Smooth muscle cell of trachea (primary cell): ENCODE measurements at places on chromosomes 7 and 10. TPM values are rescaled to one million over a fixed set of nuclear protein-coding genes. Genes with fewer than 3 reads are reported as not detected.

The HACD1 gene
- 18.2 and 20.2 TPM in 2 replicates for total RNA-seq

The CYP26A1 gene
- not detected in 2 replicates for total RNA-seq

The NRCAM gene
- total RNA-seq = 0.50 and 1.5 TPM in 2 replicates

The RASSF4 gene
- 6.4 and 15.1 TPM in 2 replicates for total RNA-seq

The CPVL gene
- total RNA-seq = 0.66 and 0.73 TPM in 2 replicates

The MCM10 gene
- 0.99 and 6.0 TPM in 2 replicates for total RNA-seq

The LRRTM3 gene
- not detected in 2 replicates for total RNA-seq

The LDB3 gene
- under 0.01 TPM in 1 of 2 replicates, not detected in the other for total RNA-seq

The ASZ1 gene
- total RNA-seq = not detected in 2 replicates

The PRXL2A gene
- 2.5 and 3.3 TPM in 2 replicates for total RNA-seq

The LLCFC1 gene
- total RNA-seq = not detected in 2 replicates

The C7orf57 gene
- not detected in 2 replicates for total RNA-seq

The EGFR gene
- 87.7 and 88.3 TPM in 2 replicates for total RNA-seq

The ZNF107 gene
- total RNA-seq = 1.3 and 2.8 TPM in 2 replicates

The FAM25G gene
- not detected in 2 replicates for total RNA-seq

The RNF148 gene
- total RNA-seq = 0.33 and 1.3 TPM in 2 replicates

The ASB10 gene
- total RNA-seq = not detected in 2 replicates

The C10orf67 gene
- total RNA-seq = under 0.01 and 0.44 TPM in 2 replicates

The OR6B1 gene
- total RNA-seq = not detected in 2 replicates

The HIP1 gene
- total RNA-seq = 12.1 and 19.4 TPM in 2 replicates

The ATG9B gene
- under 0.01 and 0.15 TPM in 2 replicates for total RNA-seq

The ABLIM1 gene
- 3.3 and 4.6 TPM in 2 replicates for total RNA-seq

The PPP1R17 gene
- not detected in 2 replicates for total RNA-seq

The CTTNBP2 gene
- total RNA-seq = 16.4 and 22.3 TPM in 2 replicates

The FAM149B1 gene
- total RNA-seq = 33.5 and 44.3 TPM in 2 replicates

The TUBB8 gene
- total RNA-seq = 0.15 TPM in 1 of 2 replicates, not detected in the other

The EPDR1 gene
- 19.5 and 66.8 TPM in 2 replicates for total RNA-seq

The CUBN gene
- total RNA-seq = 3.3 and 3.6 TPM in 2 replicates

The MRLN gene
- not detected in 2 replicates for total RNA-seq

The MKX gene
- 0.83 TPM in 1 of 2 replicates, not detected in the other for total RNA-seq

The DENND2A gene
- 34.9 and 69.6 TPM in 2 replicates for total RNA-seq

The ECHS1 gene
- 94.0 and 109 TPM in 2 replicates for total RNA-seq

The PLXNA4 gene
- total RNA-seq = 1.9 and 3.6 TPM in 2 replicates

The CDC14C gene
- 0.15 and 0.17 TPM in 2 replicates for total RNA-seq

The TRRAP gene
- 25.3 and 28.4 TPM in 2 replicates for total RNA-seq

The TMEM176B gene
- 0.66 TPM in 1 of 2 replicates, not detected in the other for total RNA-seq
